ENCODE measurements at places on chromosomes 12 and 14. TPM values are rescaled to one million over a fixed set of nuclear protein-coding genes. Genes with fewer than 3 reads are reported as not detected.
A peak's percentile ranks its signal among the peaks of the same experiment; 100 is the strongest.

DNA sequence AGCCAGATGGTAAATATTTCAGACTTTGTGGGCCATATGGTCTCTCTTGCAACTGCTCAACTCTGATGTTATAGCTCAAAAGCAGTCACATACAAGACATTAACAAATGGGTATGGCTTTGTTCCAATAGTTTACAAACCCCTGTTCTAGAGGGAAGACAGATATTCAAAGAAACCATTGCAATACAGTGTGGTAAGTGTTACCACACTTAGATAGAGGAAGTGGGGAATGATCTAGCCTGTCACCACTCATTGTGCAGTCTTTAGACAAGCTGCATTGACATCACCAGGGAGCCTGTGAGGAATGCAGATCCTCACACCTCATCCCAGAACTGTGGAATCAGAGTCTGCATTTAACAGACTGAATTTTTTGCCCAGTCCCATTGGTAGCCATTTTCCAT lies 80.0 kb upstream of the RGS6 start:
- no peak overlapping the region for H3K27ac ChIP-seq
- no peaks in the 10 kb centered on the region for H3K36me3 ChIP-seq
- H3K4me1 ChIP-seq: peaks cover 6% of the 10 kb centered on the region
- no peaks in the 10 kb centered on the region for H3K27me3 ChIP-seq

GRCh38 chr14:105348945-105349699 lies 34.6 kb downstream of the PACS2 start:
- no peaks in the 10 kb centered on the region for H3K36me3 ChIP-seq
- H3K4me1 ChIP-seq: peaks cover 4% of the 10 kb centered on the region
- no peak overlapping the region for H3K27ac ChIP-seq
- H3K4me3 ChIP-seq: no peak overlapping the region
- no peaks in the 10 kb centered on the region for H3K27me3 ChIP-seq

GRCh38 chr12:65232476-65233077 lies 45.9 kb upstream of the MSRB3 start:
- H3K4me1 ChIP-seq: no peaks in the 10 kb centered on the region
- H3K36me3 ChIP-seq: peaks cover 31% of the 10 kb centered on the region
- H3K27me3 ChIP-seq: no peaks in the 10 kb centered on the region
- no peak overlapping the region for H3K4me3 ChIP-seq
- peak; percentile 12 for DNase-seq
- H3K27ac ChIP-seq: no peak overlapping the region

- H3K4me3 ChIP-seq: no peak overlapping the region
- no peaks in the 10 kb centered on the region for H3K4me1 ChIP-seq
- no peak for DNase-seq
- H3K36me3 ChIP-seq: peaks cover 74% of the 10 kb centered on the region
Measured at GRCh38 chr14:102901633-102902032, 20.8 kb upstream of the AMN start.

- no peaks in the 10 kb centered on the region for H3K27me3 ChIP-seq
- H3K4me1 ChIP-seq: peaks cover 26% of the 10 kb centered on the region
- H3K4me3 ChIP-seq: no peak overlapping the region
- no peak for DNase-seq
Measured at GRCh38 chr12:124700810-124701592, 133.6 kb upstream of the NCOR2 start.

DNA sequence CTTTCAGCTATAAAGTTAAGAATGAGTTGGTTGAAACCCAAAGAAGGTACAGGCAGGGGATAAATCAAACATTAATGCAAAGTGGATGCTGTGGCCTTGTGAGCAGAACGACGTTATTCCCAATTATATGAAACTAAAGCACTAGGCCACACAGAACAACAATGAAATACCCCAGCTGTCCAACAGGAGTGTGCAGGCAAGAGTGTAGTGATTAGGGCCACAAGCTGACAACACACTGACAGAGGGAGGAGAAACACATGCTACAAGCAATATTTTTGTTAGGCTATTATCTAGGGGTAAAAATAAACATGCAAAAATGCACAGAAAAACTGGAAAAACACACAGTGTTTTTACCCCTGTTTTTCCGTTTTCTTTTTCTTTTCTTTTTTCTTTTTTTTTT lies 15.0 kb downstream of the MAP3K9 start:
- no peaks in the 10 kb centered on the region for H3K36me3 ChIP-seq

DNA sequence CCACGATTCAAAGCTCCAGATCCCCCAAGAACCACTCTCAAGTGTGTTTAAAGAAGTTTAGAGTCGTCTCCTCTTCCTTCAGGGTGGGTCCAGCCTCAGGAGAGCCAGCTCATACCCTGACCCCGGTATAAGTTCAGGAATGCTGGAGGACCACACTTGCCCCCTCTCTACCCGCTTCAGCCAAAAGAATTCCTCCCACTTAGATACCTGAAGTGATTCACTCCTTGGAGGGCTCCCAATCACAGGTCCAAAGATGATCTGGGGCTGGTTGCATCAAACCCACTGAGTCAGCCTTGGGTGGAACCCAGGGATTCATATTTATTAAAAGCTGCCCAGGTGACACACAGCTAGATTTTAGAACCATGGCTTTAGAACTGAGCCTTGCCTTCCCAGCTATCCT lies 133.5 kb upstream of the PARP11 start:
- H3K4me3 ChIP-seq: no peak overlapping the region
- H3K4me1 ChIP-seq: no peaks in the 10 kb centered on the region
- H3K36me3 ChIP-seq: no peaks in the 10 kb centered on the region
- no peak overlapping the region for H3K27ac ChIP-seq
- DNase-seq: no peak

DNA sequence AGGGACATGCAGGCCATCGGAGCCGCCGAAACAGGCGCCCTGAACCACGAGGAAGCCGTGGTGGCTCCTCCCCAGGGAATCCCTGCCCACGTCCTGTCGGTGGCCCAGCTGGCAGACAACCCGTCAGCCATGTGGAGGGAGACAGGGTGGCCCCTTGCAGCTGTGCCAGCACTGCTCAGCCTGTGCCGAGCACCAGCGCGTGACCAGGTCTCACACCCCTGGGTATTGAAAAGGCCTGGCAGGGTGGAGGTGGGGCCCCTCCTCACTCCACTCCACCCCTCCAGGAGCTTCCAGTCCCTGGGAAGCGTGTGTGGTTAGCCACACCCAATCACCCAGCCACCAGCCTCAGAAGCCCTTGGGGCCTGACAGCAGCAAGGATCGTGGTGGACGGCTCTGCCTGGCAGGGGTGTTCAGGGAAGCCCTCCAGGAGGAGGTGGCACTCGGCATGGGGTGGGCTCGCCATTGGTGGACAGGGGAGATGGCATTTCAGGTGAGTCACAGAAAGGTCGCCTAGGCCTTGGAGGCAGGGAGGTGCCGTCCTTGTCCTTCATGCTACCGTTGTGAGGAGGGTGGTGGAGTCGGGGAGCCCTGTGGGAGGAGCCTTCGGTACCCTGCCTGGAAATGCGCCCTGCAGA lies 12.3 kb upstream of the DLK1 start:
- H3K4me1 ChIP-seq: peaks cover 39% of the 10 kb centered on the region
- H3K27me3 ChIP-seq: no peaks in the 10 kb centered on the region
- H3K4me3 ChIP-seq: no peak overlapping the region

DNA sequence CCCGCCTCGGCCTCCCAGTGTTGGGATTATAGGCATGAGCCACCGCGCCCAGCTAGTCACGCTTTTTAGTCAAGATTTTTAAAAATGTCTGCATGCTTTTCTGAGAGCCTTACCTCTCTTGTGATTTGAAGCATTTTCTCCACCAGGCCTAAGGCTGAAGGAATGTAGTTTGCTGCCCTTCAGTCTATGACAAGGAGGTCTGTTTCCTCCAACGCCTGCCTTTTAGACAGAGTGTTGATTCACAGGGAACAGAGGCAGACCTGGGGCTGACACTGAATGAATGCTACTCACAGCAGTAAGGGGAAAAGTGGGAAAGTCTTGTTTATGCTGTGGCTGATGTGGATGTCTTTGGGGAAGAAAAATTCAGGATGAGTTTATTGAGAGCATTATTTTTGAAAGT lies 27.2 kb upstream of the MDM2 start:
- peaks cover 25% of the 10 kb centered on the region for H3K4me1 ChIP-seq
- no peak for DNase-seq
- H3K36me3 ChIP-seq: no peaks in the 10 kb centered on the region
- H3K27ac ChIP-seq: no peak overlapping the region
- H3K27me3 ChIP-seq: no peaks in the 10 kb centered on the region
- H3K4me3 ChIP-seq: no peak overlapping the region

DNA sequence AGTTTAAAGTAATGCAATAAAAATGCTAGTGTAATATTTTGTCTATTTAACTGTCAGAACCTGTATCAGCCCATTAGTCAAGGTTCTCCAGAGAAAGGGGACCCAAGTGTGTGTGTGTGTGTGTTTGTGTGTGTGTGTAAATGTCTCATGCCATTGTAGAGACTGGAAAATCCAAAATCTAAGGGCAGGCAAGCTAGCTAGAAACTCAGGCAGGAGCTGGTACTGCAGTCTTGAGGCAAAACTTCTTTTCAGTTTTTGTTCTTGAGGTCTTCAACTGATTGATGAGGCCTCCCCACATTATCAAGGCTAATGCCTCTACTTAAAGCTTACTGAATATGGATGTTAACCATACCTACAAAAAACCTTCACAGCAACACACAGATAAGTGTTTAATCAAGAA lies 126.7 kb downstream of the PRKD1 start:
- H3K4me1 ChIP-seq: no peaks in the 10 kb centered on the region
- no peaks in the 10 kb centered on the region for H3K27me3 ChIP-seq
- H3K36me3 ChIP-seq: no peaks in the 10 kb centered on the region
- no peak overlapping the region for H3K27ac ChIP-seq
- no peak overlapping the region for H3K4me3 ChIP-seq

GRCh38 chr12:107480836-107481608 lies 204.6 kb upstream of the PWP1 start:
- no peaks in the 10 kb centered on the region for H3K36me3 ChIP-seq
- no peak overlapping the region for H3K4me3 ChIP-seq
- no peaks in the 10 kb centered on the region for H3K27me3 ChIP-seq
- H3K27ac ChIP-seq: no peak overlapping the region

DNA sequence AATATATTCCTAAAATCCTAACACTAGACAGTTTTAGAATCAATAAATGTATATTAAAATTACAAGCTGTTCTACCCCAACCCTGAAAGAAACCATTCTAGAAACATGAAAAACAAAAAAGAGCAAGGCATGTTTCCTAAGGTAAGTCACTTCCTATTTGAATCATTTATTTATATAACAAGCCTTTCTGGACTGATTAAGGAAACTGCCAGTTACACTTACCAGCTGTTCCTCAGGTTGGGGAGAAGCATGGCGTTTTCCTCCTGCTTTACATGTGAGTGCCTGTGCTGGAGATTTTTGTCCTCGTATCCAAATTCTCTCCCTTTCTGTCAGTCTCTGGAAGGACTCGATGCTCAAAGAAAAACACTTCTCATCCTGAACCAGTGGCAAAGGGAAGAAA lies 183.3 kb downstream of the EFCAB11 start:
- H3K4me3 ChIP-seq: no peak overlapping the region
- no peaks in the 10 kb centered on the region for H3K36me3 ChIP-seq
- no peak for DNase-seq
- H3K27ac ChIP-seq: no peak overlapping the region
- peaks cover 62% of the 10 kb centered on the region for H3K4me1 ChIP-seq

DNA sequence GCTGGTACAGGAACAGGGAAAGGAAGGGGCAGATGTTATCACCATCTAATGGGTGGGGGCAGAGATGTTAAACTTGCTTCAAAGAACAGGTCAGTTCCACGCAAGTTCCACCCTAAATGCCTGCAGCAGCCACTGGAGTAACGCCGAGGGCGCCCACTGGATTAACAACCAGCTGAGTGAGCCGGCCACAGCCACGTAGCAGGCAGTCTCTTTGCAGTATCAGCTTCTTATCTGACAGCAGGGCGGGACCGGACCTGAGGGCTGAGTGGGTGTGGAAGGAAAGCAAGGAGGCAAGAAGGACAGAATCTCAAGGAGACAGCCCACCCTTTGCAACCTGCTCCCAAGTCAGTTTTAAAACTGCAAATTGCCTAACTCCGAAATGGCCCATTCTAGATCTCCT lies 38.4 kb upstream of the FOXN3 start:
- no peaks in the 10 kb centered on the region for H3K27me3 ChIP-seq
- H3K27ac ChIP-seq: no peak overlapping the region
- no peak overlapping the region for H3K4me3 ChIP-seq
- peaks cover 44% of the 10 kb centered on the region for H3K4me1 ChIP-seq
- no peak for DNase-seq

The TNFAIP2 gene
- 50.8 TPM for polyA plus RNA-seq

The C12orf54 gene
- polyA plus RNA-seq: not detected

The LALBA gene
- not detected for polyA plus RNA-seq

The CRIP1 gene
- 688 TPM for polyA plus RNA-seq

The TRIM9 gene
- polyA plus RNA-seq: not detected

The AQP6 gene
- polyA plus RNA-seq: not detected

The CELA1 gene
- polyA plus RNA-seq: 0.67 TPM

The GPR84 gene
- polyA plus RNA-seq: 2.4 TPM

All from CD14-positive monocyte (primary cell).